ENCODE measurements at places on chromosomes 13 and 19.

- DNase-seq: no peak
Measured at GRCh38 chr19:45403272-45403671, 1.6 kb downstream of the PPP1R13L start.

DNA sequence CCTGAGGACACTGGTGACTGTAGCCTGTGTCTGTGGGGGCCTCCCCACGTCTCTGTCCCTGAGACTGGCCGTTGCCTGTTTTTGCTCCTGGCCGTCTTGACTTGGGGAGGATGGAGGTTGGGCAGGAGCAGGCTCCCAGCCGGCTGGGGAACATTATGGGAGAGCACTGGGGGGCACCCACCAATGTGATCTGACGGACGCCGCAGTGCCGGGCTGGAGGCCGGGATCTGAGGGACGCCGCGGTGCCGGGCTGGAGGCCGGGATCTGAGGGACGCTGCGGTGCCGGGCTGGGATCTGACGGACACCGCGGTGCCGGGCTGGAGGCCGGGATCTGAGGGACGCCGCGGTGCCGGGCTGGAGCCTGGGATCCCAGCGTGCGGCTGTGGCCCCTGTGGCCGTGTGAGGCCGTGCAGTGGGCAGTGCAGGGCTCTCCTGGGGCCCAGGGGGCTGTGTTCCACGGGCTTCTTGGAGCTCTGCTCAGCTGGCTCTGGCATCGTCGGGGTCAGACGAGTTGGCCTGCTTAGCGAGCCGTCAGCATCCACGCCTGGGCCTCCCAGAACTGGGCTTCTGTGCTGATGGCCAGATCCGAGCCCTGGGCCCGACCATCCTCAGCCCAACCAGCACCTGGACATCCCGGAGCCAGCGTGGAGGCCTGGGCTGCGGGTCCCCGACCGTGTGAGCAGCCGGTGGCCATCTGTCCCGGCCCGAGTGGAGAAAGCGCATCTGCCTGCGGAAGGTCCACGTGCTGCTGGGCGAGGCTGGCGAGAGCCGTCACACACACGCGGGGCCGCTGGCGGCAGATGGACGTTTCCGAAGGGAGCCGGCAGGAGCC, 45.8 kb downstream of the GAS6 start:
- no peak for DNase-seq

GRCh38 chr13:50873467-50873866, 30.0 kb upstream of the DLEU7 start:
- no peak for DNase-seq

DNA sequence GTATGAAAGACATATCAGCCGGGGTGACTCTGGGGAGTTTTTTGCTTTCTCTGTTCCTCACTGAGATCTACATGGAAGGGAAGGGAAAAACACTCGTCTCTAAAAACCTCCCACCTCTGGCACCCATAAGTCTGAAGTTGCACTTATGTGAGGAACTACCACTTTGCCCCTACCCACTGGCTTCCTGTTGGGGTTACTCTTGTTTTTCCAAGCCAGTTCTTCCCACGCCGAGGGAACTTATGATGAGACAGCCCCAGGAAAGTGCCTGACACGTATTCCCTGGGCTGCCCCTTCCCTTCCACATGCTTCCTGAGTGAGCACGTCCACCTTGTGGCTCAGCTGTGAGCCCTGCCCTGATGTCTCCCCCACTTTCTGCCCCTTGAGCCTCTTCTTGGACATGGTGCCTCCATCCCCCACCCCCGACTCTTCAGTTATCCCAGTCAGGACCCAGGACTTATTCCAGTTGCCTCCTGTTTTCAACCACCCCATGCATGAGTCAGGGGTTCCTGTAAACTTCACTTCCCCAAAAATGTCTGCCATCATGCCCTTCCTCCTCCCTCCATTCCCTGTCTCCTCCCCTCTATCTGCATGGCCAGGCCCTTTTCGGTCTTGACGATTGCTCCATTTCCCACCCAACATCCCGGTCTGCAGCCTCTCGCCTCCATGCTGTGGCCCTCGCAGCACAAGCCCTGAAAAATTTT, 5.1 kb upstream of the SIGLEC7 start:
- no peak for DNase-seq

- no peak for DNase-seq
Measured at GRCh38 chr19:35805526-35806102, 7.0 kb downstream of the PRODH2 start.

GRCh38 chr13:91531646-91532045, 133.2 kb downstream of the GPC5 start:
- no peak for DNase-seq

- no peak for DNase-seq
Measured at GRCh38 chr19:49858088-49858985, 7.4 kb downstream of the PTOV1 start.

DNA sequence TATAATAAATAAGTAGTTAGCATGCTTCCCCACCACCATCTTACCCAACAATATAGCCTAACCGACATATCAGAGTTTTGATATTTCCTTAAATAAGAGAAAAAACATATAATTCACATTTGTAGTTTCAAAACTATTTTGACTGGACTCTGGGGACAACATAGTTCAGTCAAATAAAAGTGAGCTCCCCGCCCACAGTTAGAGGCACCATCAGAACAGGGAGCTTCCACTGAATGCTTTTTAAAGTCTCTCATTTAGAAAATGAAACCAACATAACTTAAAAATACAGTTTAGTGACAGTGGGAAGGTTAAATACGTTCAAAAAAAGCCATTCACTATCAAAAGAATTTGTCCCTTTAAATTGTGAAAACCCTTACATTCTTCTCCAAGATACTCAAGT, 92.8 kb downstream of the EPSTI1 start:
- no peak for DNase-seq

DNA sequence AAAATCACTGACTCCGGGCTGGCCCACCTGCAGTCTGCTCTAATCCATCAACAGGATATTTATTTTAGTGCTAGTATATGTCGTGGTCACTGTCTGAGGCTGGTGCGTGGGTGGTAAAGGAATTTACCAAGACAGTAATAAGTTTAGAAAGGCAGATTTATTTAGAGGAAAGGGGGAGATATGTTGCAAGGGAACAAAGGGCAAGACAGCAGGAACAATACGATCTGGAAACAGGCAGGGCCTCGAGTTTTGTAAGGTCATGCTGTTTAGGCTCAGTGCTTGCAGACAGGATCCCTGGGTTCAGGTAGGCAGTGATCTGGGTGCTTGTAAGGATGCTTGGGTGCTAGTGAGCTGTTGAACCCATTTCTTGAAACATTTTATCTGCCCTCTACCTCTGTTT, 748.2 kb upstream of the SLITRK5 start:
- no peak for DNase-seq

DNA sequence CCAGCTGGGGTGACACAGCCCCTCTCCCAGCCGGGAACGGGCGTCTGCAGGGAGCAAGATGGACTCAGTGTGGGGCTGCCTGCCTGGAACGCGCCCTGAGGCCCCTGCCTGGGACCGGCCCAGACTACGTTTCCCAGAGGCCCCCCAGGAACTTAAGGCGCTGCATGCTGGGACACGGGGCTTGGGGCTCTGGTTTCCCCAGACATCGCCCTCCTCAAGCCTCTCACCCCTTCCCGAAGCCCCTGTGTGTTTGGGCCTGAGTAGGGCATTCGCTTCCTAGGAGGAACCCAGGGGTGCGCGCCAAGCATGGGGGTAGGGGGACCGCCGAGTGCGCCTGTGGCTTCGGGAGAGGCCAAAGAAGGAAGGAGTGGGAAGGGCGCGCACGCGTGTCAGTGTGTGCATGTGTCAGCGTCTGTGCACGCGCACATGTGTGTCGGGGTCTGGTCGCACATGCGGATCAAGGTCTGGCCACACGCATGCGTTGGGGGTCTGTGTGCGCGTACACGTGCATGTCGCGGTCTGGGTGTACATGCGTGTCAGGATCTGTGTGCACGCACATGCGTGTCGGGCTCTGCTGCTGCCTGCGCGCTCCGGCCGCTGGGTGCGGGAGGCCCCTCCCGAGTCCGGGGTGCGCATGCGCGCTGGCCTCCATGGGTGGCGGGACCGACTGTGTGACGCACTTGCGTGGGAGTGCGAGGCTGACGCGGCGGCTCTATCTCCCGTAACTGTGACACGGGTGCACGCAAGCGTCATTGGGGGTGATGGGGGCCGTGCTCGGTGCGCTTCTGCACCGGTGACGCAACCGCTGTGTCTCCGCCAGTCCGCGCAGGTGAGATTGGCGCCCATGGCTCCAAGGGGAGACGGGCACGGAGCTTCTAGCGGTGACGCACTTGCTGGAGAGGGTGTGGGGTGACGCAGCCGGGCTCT, 16.2 kb downstream of the ZNF331 start:
- peak; percentile 89 for DNase-seq

DNA sequence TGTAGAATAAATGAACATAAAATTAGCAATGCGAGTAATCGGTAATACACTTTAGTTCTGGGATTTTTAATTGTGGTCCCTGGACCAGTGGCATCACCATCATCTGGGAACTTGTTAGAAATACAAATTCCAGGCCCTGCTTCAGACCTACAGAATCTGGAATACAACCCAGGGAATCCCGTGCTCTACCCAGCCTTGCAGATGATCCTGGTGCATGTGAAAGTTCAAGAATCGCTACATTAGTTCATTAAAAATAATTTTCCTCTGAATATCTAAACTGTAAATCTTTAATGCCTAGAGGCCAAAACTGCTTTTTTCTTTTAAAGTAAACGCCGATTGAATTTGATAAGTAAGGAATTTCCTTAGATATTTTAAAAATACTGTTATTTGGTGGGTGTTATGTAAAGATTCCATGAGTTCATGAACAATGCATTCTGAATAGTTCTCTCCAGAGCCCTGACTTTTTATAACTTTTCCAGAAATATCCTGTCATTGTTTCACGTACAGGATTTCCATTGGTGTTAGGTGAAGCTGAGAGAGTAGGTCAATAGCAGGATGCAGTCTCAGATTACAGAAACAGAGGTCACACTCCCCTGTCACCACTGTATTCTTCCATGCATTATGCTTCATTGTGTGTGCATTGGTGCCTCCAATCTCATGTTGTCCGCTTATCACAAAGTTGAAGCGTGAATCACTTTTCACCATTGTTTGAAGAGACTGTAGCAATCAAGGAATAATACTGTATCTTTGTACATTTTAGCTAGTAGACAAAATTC, 596.5 kb upstream of the KLF12 start:
- DNase-seq: no peak

- no peak for DNase-seq
Measured at GRCh38 chr13:27008733-27009132, 162.9 kb downstream of the USP12 start.

- peak; percentile 95 for DNase-seq
Measured at GRCh38 chr19:13116282-13117175, at the start of gene TRMT1. TSS of gene TRMT1 (minus strand) at chr19:13116740. CDS start at chr19:13116399, 341 bp downstream.

- DNase-seq: peak; percentile 64
Measured at GRCh38 chr19:21022996-21023395, 2.5 kb downstream of the ZNF430 start.

DNA sequence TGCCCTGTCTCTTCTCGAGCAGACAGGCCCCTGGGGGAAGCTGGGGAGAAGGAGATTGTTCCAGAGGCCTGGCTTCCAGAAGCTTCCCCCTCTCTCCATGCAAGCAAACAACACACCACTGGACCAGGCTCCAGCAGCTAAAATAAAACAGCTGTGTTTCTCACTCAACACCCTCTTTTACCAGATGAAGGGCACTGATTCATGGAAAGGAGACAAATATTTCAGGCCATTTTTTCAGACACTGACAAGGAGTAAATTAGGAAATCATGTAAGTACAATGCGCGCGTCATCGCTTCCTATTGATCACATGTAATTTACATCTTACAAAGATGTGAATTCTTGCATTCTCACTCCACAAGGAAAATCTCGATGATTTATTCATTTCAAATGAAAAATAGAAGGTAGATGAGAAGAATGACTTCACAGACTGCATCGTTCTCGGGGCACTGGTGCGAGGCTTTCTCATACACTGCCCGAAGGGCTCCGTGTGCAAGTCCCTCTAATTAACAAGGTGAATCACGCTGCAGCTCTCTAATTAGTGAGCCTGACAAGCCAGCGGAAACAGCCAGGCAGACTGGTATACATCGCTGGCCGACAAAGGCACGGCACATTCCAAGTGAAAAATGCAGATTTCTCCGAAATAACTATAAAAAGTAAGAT, 153.6 kb downstream of the KCTD15 start:
- no peak for DNase-seq

GRCh38 chr13:107361666-107362065, 793.7 kb upstream of the ARGLU1 start:
- no peak for DNase-seq

DNA sequence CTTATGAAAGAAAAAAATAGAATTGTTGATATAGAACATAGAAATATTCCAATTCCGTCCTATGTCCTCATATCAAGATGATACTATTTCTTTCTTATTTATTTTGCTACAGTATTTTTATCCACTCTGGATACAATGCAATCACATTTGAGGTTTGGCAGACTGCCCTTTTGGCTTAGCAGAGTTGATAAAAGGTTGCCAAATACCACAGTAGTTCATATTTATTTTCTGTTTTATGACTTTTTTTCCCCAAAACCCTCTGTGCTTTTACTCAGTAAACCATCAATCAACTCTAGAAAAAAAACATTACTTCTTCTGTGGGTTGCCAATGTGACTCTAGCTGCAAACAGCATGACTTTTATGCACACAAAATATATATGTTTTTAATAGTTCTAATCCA, 424.5 kb downstream of the PCDH9 start:
- DNase-seq: no peak

DNA sequence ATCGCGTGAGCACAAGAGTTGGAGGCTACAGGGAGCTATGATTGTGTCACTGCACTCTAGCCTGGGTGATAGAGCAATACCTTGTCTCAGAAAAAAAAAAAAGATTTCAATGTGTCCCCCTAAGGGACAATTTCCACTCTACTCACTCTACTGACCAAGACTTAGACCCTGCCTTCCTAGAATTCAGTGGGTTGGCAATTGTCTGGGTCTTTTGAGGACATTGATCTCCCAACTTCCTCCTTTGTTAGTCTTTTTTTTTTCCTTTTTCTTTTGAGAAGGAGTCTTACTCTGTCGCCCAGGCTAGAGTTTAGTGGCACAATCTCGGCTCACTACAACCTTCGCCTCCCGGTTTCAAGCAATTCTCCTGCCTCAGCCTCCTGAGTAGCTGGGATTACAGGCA, 2.2 kb downstream of the SPTBN4 start:
- no peak for DNase-seq

DNA sequence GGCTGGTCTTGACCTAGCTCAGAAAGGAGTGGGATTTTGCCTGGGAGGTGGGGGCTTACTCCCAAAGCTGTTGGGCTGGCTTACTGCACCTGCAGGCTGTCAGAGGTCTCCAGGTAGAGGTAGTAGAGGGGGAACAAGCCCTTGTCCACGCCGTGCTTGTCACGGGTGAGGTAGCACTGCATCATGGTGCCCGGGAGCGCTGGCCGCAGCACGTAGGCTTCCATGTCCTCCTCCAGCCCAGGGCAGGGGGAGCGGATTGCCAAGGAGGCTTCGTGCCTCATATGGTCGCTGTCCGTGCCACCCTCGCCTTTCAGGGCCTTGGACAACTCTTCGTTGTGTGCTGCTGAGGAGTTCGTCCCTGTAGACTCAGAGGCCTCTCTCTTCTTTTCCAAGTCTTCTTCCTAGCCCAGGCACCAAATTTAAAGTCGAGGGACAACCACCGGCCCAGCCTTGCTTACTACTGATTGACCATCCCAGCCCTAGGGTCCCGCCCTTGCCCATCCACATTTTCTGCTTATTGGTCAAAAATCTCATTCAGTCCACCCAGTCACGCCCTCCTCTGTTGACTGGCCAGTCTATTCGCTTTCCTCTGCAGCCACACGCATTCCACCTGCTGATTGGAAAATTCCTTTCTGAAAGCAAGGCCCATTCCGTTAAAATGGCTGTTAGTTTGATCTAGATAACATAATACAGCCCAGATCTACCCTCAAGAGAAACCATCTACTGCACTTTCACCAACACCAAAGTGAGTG, 10.5 kb downstream of the TULP2 start:
- no peak for DNase-seq
